Central memory CD4-positive, alpha-beta T cell (primary cell): ENCODE measurements at places on chromosomes 3 and 15.

- DNase-seq: no peak
Observed at GRCh38 chr15:76987896-76988860, 6.7 kb upstream of the PSTPIP1 start.

DNA sequence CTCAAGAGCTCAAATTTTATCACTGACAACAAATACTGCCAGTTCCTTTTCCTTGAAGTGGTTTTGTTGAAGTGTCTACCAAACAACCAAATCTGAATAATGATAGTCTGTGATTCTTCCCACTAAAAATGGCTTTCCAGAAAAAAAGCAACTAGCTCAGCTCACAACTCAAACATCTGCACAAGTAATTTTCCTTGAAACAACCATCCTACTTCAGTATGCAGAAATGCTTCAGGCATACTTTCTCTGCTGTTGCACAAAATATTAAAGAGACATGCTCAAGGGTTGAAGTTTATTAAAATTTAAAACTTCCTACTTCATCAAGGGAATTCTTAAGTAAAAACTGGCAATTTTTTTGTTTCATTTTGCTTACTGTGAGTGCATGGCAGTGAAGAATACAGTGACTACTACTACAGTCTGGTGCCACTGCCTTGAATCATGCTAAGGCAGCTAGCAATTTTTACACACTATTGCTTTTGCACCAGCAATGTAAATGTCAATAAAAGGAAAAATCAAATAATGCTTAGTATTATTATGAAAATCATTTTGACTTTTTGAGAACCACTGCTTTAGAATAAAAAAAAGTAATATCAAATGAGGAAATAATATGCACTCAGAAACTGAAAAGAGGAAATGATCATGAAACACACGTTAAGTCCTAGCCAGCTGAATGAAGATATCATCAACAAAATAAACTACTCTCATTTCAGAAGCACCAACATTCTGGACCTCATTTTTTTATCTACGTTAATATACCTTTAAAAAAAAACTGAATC lies 33.6 kb downstream of the VPS13C start:
- DNase-seq: no peak

GRCh38 chr3:35946121-35946853 lies 307.0 kb downstream of the ARPP21 start:
- DNase-seq: no peak

DNA sequence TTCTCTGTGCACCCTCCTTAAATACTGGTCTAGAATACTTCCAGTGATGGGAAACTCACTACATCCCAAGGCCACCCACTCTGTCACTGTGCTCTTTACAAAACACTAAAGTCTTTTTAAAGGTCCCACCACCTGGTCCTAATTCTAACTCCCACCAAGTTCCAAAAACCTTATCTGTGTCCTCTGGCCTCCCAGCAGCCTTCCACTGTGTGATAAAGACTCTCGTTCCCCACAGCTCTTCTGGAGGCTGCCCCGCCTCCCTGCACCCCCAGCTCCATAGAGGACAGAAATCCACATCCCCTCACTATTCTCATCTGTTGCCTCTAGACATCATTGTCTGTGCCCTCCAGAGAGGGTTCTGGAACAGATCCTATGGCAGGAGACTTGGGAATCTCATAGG lies 276.4 kb downstream of the FAM43A start:
- no peak for DNase-seq

- no peak for DNase-seq
Observed at GRCh38 chr15:87672309-87673288, 583.9 kb downstream of the NTRK3 start.

- no peak for DNase-seq
Observed at GRCh38 chr3:136805795-136806194, 13.1 kb upstream of the SLC35G2 start.

DNA sequence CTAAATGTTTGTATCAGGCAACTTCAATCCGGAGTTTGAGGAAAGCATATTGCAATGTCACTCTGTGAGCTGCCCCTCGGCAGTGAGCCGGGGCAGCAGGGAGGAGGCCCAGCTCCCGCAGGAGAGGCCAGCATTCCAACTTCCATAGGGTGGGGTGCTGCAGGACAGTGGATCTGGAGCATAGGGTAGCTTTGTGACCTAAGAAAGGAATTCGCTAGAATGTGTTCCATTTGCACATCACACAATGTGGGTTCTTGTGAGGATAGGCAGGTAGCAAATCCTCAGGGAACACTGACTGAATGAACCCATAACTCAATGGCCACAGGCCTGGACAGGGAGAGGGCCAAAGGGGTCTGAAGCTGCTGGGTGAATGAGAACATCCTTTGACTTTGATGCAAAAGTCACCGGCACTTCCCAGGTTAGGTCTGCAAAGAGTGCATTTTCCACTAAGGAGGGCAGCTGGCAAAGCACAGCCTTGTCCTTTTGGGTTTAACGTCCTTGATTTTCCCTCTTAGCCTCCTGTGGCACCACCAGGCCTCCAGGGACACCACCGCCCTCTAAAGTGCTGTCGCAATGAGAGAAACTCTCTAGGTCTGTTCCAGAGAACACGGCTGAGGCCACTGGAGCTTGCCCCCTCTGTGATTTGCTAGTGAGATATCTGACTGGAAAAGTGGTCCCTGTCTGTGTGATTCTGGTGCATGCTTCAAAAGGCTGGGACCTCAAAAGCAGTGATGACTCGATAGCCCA lies 36.2 kb downstream of the GABRB3 start:
- DNase-seq: no peak

DNA sequence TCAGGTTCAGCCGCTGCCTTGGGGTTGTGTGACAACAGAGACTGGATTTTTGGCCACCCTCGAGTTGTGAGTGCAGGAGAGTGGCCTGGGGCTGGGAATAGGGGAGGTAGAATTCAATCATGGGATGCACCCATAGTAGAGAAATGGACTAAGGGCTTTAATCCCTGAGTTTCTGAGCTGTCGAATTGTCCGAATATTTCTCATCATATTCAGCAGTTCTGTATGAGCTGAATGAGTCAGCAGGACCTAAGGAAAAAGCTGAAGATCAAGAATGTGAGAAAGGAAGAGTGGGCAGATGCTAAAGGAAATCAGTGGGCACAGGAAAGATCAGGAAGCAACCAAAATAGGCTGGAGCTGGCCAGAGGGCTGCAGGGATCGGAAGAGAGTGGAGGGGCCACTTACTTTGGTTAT lies 44.4 kb upstream of the SACM1L start:
- DNase-seq: no peak

GRCh38 chr15:91885714-91886270 lies 32.3 kb downstream of the SLCO3A1 start:
- no peak for DNase-seq

DNA sequence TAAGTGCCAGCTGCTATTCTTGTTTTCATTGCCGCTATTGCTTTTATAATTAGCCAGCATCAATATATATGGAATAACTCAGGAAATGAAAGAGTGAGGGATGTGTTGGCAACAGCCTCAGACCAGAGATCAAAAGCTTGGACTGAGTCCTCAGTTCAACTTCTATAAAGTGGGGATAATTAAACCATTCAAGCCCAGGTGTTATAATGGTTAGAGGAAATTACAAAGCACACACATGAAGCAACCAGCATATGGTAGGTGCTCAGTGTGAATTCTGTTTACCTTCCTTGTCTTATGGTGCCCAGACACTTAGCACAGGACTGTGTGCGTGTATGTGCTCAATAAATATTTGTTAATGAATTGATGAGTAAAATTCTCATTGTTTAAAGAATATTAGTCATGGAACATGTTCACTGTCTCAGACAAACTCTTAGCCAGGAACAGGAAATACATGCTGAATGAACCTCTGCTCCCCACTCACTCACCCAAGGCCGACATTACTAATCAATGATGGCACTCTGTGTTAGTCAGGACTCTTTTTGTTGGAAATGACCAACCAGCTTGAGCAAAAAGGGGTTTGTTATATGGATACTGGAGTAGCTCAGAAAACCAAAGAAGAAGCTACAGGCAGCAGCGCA lies 16.7 kb upstream of the CCDC174 start:
- no peak for DNase-seq

DNA sequence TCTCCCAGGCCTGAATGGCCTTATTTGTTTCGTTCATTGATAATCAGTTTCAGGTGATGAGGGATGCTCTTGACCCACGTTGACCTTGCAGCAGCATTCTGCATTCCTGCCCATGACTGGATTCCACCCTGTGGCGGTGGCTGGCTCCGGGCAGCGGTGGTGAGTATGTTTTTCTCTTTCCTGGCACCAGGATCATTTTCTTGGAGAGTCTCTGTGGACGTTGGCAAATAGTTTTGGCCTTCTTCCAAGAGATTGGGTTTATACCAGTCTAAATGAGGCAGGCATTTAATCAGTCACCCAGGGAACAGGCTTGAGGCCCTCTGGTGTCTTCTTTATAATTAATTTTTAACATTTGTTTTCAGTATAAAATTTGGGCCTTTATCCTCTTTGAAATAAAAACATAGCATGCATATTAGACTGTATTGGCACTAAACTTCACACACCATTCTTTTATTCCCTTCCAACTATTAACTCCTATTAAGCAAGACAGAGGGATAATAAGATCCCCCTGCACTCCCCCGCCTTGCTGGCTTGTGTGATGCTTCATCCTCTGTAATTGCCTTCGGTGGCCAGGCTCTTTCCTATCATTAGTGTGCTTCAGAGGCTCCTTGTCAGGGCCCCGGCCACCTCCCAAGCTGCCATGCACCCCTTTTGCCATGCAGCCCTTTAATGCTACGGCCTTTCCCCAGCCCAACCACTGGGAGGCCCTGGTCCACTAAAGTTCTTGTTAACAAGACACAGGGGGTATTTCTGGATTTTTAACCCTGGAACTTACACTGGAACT lies 176.2 kb upstream of the TOPAZ1 start:
- no peak for DNase-seq

- no peak for DNase-seq
Observed at GRCh38 chr3:129553171-129553570, 10.2 kb downstream of the H1-8 start.

DNA sequence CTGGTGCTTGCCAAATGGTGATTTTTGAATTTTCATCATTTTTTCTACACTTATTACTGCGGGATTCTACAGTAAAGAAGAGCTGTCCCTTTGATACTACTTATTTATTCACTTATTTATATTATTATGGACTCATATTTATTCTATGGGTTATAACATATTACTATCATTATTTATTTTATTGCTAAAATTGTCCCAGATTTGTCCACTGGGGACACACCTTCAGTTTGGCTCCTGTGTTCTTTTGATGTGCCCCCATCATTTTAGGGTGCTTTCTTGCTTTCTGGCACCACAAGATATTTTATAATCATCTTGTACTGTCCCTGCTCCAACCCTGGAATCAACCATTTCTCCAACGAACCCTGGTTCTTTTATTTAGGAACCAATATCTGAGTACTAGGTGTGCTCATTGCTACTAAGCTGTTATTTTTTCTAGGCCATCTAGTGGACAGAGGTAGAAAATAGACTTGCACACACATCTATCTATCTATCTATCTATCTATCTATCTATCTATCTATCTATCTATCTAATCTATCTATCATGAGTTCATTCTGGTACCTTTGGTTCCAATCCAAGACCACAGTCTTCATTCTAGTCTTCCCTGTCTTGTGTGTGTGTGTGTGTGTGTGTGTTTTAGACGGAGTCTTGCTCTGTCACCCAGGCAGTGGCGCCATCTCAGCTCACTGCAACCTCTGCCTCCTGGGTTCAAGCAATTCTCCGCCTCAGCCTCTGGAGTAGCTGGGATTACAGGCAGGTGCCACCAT lies 16.0 kb downstream of the SLC22A14 start:
- DNase-seq: no peak

- DNase-seq: no peak
Observed at GRCh38 chr3:107837895-107838612, 252.8 kb downstream of the CD47 start.

GRCh38 chr3:20837676-20838302 lies 651.8 kb upstream of the SGO1 start:
- no peak for DNase-seq

- DNase-seq: no peak
Observed at GRCh38 chr3:37072892-37073291, 79.6 kb downstream of the MLH1 start.

DNA sequence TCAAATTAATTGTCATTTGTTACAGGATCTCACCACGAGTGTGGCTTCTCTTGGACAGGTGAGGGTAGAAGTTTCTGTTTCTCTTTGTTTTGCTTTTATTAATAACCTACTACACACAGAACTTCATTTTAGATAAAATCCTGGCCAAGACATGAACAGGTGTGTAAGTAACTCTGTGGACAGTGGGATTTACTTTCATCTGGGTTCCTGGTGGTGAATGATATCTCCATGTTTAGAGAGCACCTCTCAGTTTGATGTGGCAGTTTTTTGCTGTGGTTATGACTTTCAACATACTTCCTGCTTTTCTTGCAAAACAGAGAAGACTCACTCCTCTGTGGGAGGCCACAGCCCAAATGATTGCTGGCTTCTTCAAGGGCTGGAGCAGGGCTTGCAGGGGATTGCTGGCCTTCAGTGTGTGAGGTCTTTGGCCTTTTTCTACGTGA lies 71.1 kb upstream of the XCR1 start:
- DNase-seq: peak; percentile 51

DNA sequence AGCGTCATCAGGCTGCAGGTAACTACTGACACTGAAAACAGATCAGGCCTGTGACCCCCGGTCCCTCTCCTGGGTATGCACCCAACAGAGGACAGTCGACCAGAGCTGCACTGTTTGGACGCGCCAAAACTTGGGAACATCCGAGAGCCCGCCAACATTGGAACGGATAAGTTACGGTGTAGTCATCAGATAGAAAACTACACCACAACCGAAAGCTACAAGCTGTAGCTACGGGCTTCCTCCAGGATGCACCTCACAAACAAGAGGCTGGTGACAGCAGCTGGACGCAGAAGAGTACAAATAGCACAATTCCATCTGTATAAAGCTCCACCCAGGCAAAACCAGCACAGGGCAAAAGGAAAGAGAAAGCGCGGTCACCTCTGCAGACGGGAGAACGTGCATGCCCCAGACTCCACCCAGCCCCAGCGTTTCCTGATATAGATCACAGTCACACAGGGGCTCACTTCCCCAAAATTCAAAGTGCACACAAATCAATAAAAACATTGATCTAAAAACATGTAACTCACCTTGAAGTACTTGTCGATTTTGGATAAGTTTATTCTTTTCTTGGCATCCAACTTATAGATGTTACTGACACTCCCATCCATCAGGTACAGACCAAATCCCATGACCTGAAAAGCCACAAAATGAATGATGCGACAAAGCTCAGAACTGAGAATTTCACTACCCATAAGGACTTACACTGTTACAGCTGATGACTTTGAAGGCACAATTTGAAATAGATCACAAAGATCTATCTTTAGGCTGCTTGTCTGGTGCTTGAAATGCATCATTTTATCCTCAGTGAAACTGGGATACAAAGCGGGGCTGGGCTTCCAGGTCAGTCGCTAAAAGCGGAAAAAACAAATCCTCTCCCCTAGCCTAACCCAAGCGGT lies 43.3 kb downstream of the CYFIP1 start:
- no peak for DNase-seq

GRCh38 chr3:144626835-144627234 lies 655.2 kb downstream of the DIPK2A start:
- no peak for DNase-seq

GRCh38 chr3:23830869-23831484 lies 25.2 kb downstream of the UBE2E1 start:
- no peak for DNase-seq
